PC-9 (cell line): ENCODE measurements at places on chromosomes 7 and 10. TPM values are rescaled to one million over a fixed set of nuclear protein-coding genes. Genes with fewer than 3 reads are reported as not detected.

- H3K27ac ChIP-seq, result no peak overlapping the region
- H3K36me3 ChIP-seq, result no peaks in the 10 kb centered on the region
- H3K4me3 ChIP-seq, result no peak overlapping the region
- no peaks in the 10 kb centered on the region for H3K4me1 ChIP-seq
- no peak for DNase-seq
- peaks cover 78% of the 10 kb centered on the region for H3K27me3 ChIP-seq
These were observed 161.3 kb upstream of the NPVF start for GRCh38 chr7:25389489-25390106.

GRCh38 chr10:8912108-8912507 lies 857.6 kb downstream of the GATA3 start:
- no peak overlapping the region for H3K4me3 ChIP-seq
- DNase-seq, result no peak
- no peaks in the 10 kb centered on the region for H3K36me3 ChIP-seq
- H3K27ac ChIP-seq, result no peak overlapping the region

GRCh38 chr10:44306147-44306710 lies 78.7 kb downstream of the CXCL12 start:
- DNase-seq, result no peak
- H3K27ac ChIP-seq, result no peak overlapping the region
- no peaks in the 10 kb centered on the region for H3K4me1 ChIP-seq
- H3K27me3 ChIP-seq, result no peaks in the 10 kb centered on the region
- no peaks in the 10 kb centered on the region for H3K36me3 ChIP-seq
- no peak overlapping the region for H3K4me3 ChIP-seq

- H3K36me3 ChIP-seq, result no peaks in the 10 kb centered on the region
- no peak overlapping the region for H3K27ac ChIP-seq
- H3K4me1 ChIP-seq, result no peaks in the 10 kb centered on the region
- no peak for DNase-seq
- no peaks in the 10 kb centered on the region for H3K27me3 ChIP-seq
- no peak overlapping the region for H3K4me3 ChIP-seq
These were observed 73.0 kb downstream of the TFPI2 start for GRCh38 chr7:93817526-93817925.

The ADK gene
- 133 and 159 TPM in 2 replicates for total RNA-seq

The INSYN2A gene
- total RNA-seq, result not detected in 2 replicates

The MALRD1 gene
- total RNA-seq, result not detected in 2 replicates

The DNAJC12 gene
- 0.33 TPM in 1 of 2 replicates, not detected in the other for total RNA-seq

The GIMAP7 gene
- not detected in 2 replicates for total RNA-seq

The KNDC1 gene
- 1.2 and 1.7 TPM in 2 replicates for total RNA-seq

The FAM53B gene
- total RNA-seq, result 9.0 and 9.8 TPM in 2 replicates

The COL26A1 gene
- total RNA-seq, result 0.20 and 0.38 TPM in 2 replicates

The SFRP4 gene
- not detected in 2 replicates for total RNA-seq

The AKR1D1 gene
- not detected in 2 replicates for total RNA-seq

The SMO gene
- 1.2 and 1.9 TPM in 2 replicates for total RNA-seq
